ENCODE measurements at places on chromosomes 5 and 9. TPM values are rescaled to one million over a fixed set of nuclear protein-coding genes. Genes with fewer than 3 reads are reported as not detected.

DNA sequence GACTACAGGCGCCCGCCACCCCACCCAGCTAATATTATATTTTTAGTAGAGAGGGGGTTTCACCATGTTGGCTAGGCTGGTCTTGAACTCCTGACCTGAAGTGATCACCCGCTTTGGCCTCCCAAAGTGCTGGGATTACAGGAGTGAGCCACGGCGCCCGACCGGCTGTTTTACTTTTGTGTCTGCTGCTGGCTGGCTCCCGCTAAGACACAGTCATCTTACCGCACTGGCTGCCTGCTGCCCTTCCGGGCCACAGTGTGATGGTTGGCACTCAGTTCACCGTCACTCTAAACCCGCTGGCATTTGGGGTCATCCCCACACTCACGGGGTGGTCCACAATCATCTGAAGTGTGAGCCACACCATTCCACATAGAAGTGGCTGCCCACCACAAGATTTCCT lies 93.7 kb downstream of the WDR41 start:
- no peak for DNase-seq

GRCh38 chr5:124451721-124452383 lies 294.6 kb downstream of the ZNF608 start:
- no peak for DNase-seq

DNA sequence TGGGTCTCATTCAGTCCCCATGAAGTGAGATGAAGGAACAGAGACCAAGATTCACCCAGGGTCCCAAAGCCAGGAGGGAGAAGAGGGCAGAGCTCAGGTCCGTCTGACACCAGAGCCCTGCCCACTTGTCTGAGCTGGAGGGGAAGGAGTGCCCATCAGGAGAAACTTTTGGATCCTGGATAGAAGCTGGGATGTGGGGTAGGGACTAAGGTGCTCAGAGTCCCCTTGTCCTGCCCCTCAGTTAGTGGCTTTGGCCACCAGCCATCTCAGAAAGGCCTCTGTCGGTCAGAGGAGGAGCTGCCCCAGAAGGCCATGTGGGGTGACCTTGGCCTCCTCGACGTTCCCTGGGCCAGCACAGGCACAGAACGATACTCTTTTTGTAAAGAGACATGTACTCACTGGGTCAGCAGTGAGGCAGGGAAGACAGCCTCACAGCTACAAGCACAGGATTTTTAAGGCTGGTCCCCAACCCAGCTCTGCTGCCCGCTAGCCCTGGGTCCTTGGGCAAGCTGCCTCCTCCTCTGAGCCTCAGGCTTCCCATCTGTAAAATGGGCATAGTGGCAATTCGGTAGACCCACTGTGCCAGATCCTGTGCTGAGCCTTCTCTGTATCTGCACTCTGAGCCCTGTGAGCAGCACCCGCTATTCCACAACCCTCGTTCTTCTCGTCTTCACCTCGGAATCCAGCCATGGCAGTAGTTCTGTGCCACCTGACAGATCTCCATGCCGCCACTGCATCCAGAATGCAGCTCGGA lies 49.4 kb downstream of the C9orf50 start:
- DNase-seq, result no peak

- DNase-seq, result no peak
Measured at GRCh38 chr9:117278020-117278419, 136.8 kb downstream of the ASTN2 start.

- no peak for DNase-seq
Measured at GRCh38 chr9:79286992-79287707, 284.6 kb upstream of the TLE4 start.

- DNase-seq, result no peak
Measured at GRCh38 chr5:174765540-174765939, 41.2 kb downstream of the MSX2 start.

DNA sequence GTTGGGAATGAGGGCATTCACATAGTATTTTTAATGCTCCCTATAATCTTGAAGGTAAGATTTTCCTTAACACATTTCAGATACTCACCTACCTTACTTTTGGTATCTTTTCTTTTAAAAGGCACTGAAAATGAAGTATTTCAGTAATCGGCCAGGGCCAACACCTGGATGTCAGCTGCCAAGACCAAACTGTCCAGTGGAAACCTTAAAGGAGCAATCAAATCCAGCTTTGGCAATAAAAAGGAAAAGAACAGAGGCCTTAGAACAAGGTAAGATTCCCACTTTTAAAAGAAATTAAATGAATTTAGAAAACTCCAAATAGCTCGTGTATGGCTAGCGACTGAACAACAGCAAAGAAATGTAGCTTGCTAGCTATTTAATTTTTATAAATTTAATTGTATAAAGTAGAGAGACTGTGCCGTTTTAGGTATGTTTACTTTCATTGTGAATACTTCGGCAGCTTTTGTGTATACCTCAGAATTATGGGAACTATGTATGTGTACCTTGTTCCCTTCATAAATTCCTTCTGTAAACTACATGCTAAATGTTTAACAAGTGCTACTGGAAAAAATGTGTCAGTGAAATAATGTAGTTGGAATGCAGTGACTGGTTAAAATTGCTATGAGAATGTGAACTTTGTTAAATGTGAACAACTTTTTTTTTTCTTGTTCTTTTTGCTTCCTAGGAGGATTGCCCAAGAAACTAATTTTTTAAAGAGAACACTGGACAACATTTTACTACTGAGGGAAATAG lies 41.9 kb downstream of the CDK7 start:
- no peak for DNase-seq

GRCh38 chr5:10216107-10216506 lies 33.6 kb downstream of the ATPSCKMT start:
- DNase-seq, result no peak

Gene CDH9
- not detected for polyA plus RNA-seq

Gene PDLIM4
- polyA plus RNA-seq, result 51.7 TPM

Gene TSSK1B
- polyA plus RNA-seq, result not detected
